ENCODE measurements at places on chromosomes 12 and 14. TPM values are rescaled to one million over a fixed set of nuclear protein-coding genes. Genes with fewer than 3 reads are reported as not detected.

Gene CCDC92
- total RNA-seq: 9.1 TPM

Gene RNU7-1
- not detected for total RNA-seq

Gene RHOF
- total RNA-seq: 11.7 TPM

Gene CD163
- total RNA-seq: 19.1 TPM

Gene CDCA4
- 20.4 TPM for total RNA-seq

Gene HOXC13
- not detected for total RNA-seq

Gene LGR5
- total RNA-seq: 2.0 TPM

Gene KRT85
- total RNA-seq: not detected

Gene TRIAP1
- 12.4 TPM for total RNA-seq

Gene OR4E2
- not detected for total RNA-seq

Gene ASB2
- total RNA-seq: 32.3 TPM

Gene GYS2
- not detected for total RNA-seq

Gene TAS2R13
- total RNA-seq: 14.3 TPM

Gene ZFYVE21
- total RNA-seq: 49.6 TPM

Gene KRT6A
- not detected for total RNA-seq

Gene HOXC10
- total RNA-seq: 1.6 TPM

Gene TCHP
- total RNA-seq: 10.3 TPM

Gene MYO1H
- not detected for total RNA-seq

Gene NUP37
- 34.9 TPM for total RNA-seq

Gene OS9
- total RNA-seq: 137 TPM

Gene TIGAR
- total RNA-seq: 3.6 TPM

Gene LGALS3
- total RNA-seq: 81.3 TPM

Gene ETFBKMT
- 5.7 TPM for total RNA-seq

Gene TBX3
- 123 TPM for total RNA-seq

Gene LRTM2
- not detected for total RNA-seq

Gene KRT5
- 55.4 TPM for total RNA-seq

Gene WSCD2
- 6.5 TPM for total RNA-seq

Gene EML5
- total RNA-seq: 7.0 TPM
